ENCODE measurements at places on chromosomes 4 and X.
A peak's percentile ranks its signal among the peaks of the same experiment; 100 is the strongest.

- DNase-seq: no peak
These were observed 1.1 kb downstream of the RNF212 start for GRCh38 chr4:1112174-1112820.

- no peak for DNase-seq
These were observed 44.8 kb upstream of the GRPEL1 start for GRCh38 chr4:7112656-7113055.

DNA sequence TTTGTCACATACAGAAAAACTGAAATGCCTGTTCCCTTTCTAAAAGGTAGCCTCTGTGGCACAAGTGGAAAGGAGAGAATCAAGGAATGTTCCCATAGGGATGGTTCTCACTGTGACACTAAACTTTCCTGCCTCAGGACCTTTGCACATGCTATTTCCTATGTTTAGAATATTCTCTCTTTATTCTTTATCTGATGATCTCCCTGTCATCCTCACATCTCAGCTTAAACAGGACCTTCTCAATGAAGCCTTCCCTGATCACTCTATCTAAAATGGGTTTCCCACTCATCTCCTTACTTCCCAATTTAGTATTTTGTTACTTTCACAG lies 32.3 kb downstream of the HOPX start:
- no peak for DNase-seq

- DNase-seq: no peak
These were observed 13.2 kb upstream of the COX7B2 start for GRCh38 chr4:46922205-46922604.

GRCh38 chr4:37803348-37803973 lies 23.0 kb upstream of the PGM2 start:
- peak; percentile 58 for DNase-seq

- DNase-seq: no peak
These were observed 17.6 kb downstream of the SLC2A9 start for GRCh38 chr4:10003666-10004065.

DNA sequence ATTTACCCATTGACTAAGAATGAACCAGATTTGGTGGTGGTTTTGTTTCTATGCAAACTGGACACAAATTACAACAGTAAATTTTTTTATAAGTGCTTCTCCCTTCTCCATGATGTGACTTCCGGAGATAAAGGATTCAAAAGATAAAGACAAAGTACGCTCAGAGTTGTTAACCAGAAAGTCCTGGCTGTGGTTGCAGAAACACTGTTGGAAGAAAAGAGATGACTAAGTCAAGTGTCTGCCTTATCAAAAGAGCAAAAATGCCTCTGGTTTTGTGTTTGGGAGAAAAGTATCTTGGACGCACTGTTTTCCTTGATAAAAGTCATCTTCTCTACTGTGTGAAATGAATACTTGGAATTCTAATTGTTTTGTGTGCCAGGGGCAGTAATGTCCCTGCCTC lies 213.4 kb downstream of the GC start:
- no peak for DNase-seq

GRCh38 chr4:114057746-114058145 lies 78.3 kb upstream of the ARSJ start:
- no peak for DNase-seq

DNA sequence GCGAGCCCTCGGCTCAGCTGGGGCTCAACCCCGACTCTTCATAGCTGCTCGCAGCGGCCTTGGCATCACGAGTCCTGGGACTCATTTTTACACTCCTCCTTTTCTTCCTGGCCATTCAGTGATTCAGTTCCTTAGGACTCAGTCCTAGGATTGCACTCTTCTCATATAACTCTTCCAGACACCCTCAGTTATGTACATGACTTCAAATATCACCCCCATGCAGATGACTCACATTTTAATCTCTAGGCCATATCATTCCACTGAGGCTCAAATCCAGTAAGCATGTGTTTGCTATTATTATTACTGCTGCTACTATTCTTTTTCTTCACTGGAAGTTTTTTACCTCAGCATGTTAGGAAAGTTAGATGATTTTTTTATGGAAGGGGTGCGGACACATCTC lies 14.4 kb downstream of the ITGB1BP2 start:
- no peak for DNase-seq

DNA sequence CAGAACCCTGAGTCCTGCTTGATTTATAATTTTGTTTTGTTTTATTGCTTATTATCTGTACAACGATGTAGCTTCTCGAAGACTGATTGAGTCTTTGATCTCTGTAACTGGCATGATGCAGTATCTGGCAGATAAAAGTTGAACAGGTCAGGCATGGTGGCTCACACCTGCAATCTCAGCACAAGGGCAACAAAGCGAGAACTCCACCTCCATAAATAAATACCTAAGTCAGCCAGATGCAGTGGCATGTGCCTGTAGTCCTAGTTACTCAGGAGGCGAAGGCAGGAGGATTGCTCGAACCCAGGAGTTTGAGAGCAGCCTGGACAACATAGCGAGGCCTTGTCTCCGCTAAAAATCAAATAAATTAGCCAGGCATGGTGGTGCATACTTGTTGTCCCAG lies 15.7 kb upstream of the WDR19 start:
- no peak for DNase-seq
